ENCODE measurements at places on chromosomes 4 and X.

GRCh38 chr4:5203993-5204310, 152.7 kb downstream of the STK32B start:
- no peak for DNase-seq

GRCh38 chrX:23276475-23276874, 58.2 kb upstream of the PTCHD1 start:
- DNase-seq = no peak

GRCh38 chr4:32140636-32141035, 1420.5 kb downstream of the PCDH7 start:
- DNase-seq = no peak

DNA sequence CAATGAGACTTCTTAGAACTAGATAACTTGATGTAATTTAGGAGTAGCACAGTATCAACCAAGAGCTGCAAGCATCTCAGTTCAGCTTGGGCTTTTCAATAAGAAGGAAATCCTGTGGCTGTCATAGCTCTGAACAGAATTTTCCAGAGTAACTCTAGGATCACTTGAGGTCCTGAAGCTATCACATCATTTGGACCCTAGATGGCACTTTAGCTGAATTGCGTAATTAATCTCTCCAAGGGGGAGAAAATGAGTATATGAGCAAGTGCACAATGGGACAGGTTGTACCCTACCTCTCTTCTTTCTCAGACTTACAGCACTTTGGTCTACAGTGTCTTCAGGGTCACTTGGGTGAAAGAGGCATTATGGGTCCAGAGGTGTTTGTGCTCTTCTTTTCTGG, 45.2 kb downstream of the SLC4A4 start:
- no peak for DNase-seq

DNA sequence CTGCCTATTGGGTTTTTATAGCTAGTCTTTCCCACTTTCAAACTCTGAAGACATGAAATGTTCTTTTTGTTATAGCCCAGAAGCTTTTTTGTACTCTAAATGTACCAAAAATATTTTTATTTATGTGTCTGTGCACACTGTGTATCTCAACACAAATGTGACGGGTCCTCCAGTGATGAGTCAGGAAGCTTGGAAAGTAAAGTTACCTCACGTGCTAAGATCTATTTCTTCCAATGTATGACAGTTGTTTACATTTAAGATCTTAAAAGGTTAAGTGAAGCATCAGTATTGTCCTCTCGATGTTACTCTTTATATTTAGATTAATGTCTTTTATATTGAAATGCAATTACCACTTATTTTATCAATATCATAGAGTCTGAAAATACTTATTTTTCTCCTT, 29.1 kb upstream of the PRSS12 start:
- DNase-seq = no peak

- no peak for DNase-seq
Measured at GRCh38 chr4:116599859-116600258, 485.5 kb downstream of the TRAM1L1 start.

DNA sequence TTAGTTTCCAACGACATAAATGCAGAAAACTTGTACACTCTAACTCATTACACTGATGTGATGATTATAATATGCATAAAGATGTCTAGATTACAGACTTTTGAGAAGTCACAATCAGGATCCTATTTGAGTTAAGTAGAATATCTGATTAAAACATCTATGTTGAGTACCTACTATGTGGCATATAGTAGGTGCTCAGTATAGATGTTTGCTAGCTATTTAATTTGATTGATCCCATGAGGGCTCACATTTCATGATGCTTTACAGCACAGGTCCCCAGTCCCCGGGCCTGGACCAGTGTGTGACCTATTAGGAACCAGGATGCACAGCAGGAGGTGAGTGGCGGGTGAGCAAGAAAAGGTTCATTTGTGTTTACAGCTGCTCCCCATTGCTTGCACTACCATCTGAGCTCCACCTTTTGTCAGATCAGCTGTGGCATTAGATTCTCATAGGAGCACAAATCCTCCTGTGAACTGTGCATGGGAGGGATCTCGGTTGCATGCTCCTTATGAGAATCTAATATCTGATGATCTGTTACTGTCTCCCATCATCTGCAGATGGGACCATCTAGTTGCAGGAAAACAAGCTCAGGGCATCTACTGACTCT, 33.0 kb upstream of the CXCL8 start:
- no peak for DNase-seq

DNA sequence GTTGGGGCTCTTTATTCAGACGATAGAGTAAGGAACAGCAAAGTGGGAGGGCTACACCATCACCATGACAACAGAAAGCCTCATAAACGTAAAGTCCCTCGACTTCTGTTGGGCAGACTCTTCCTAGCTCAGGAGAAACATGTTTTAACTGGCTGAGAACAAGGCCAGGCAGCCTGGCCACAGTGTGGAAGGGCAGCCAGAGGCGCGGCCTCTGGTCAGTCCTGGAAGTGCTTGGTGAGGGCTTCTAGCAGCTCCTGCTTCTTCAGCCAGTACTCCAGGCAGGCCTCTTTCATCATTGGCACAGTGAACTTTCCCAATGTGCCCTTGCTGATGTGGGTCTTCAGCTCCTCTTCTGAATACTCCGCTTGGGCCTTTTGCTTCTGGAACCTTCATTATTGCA, 690.9 kb downstream of the PCDH19 start:
- DNase-seq = no peak
